ENCODE measurements at places on chromosomes 11 and 22.

- DNase-seq, result peak; percentile 63
Measured at GRCh38 chr22:30245181-30245984, 1.2 kb downstream of the LIF start.

GRCh38 chr11:11722246-11722645 is 100.4 kb upstream of the GALNT18 start:
- no peak for DNase-seq

DNA sequence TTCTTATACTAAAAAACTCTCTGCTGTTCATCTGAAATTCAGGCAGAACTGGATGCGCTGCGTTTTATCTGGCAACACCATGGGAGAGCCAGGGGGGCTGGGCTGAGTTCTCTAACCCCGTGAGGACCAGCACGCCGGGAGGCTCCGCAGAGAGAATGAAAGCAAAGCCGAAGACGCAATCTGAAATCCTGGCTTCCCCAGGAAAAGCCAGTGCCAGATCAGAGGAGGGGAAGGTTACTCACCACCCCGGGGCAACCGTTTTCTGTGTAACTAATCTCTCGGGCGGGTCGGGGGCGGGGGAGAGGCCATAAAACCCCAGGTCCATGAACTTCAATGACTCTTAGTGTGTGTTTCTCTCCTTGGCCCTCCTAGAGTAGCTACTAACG is 99.4 kb downstream of the SHANK2 start:
- peak; percentile 29 for DNase-seq

DNA sequence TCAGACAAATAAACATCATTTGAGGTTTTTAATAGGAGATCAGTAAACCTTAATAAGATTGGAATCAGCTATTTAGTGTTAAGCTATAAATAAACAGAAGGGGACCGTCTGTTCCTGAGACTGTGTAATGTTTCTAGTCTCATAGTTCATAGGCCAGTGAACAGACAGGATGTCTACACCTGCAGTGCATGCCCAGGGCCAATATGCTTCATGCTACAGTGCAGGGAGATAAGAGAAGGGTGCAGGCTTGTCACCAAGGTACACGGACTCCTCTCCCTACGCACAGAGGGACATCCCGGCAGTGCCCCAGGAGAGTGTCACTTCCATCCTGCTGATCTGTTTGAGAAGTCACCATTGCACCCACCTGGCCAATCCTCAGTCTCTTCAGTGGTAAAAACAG is 148.6 kb downstream of the OPCML start:
- no peak for DNase-seq

DNA sequence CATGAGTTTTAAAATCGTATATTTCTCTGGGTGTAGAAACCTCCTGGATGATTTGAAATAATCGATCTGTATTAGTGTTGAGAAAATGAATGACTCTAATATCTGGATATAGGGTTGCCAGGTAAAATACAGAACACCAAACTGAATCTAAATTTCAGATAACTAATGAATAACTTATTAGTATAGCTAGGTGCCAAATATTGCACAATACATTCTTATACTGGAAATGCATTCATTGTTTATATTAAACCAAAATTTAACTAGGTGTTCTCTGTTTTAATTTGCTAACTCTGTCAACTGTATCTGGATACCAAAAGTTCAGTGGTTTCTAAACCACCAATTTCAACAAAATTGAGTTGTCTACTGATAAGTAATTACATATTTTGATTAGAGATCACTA is 2.5 kb upstream of the BIRC3 start:
- DNase-seq, result no peak

DNA sequence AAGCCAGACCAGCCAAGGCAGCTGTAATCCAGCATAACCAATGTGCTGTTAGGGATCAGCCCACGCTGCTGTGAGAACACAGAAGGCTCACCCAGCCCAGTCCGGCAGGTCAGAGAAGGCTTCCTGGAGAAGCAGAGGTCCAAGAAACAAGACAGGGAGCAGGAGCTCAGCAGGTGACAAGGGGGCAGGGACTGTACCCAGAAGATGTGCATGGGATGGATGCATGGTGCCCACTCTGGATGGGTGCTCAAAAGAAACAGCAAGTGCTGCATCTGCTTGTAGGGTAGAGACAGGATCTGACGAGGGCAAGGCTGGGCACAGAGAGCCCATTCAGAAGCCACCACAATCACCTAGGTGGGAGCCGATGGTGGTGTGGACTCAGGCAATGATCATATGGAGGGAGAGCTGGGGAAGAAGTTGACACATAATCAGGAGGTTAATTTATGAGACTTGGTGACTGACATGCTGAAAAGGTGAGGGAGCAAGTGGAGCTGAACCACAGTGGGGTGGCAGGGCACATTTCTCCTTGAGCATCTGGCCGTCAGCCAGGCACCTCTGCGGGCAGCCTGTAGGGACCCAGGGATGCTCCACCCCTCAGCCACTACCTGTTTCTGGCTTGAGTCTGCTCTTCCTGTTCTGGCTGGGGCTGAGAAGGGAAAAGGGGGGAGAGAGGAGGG is 102.3 kb upstream of the DRD2 start:
- DNase-seq, result peak; percentile 52
